ENCODE measurements at places on chromosomes 13 and 19. TPM values are rescaled to one million over a fixed set of nuclear protein-coding genes. Genes with fewer than 3 reads are reported as not detected.
A peak's percentile ranks its signal among the peaks of the same experiment; 100 is the strongest.

Gene FCAR
- total RNA-seq = not detected

Gene NRTN
- total RNA-seq = 5.3 TPM

Gene UBL5
- total RNA-seq = 416 TPM

Gene ZNF135
- 5.2 TPM for total RNA-seq

Gene CARM1
- 136 TPM for total RNA-seq

Gene CDC34
- 129 TPM for total RNA-seq

Gene WDR87
- total RNA-seq = not detected

Gene CBY2
- not detected for total RNA-seq

Gene SLC5A5
- 1.5 TPM for total RNA-seq

Gene TLE6
- total RNA-seq = 2.5 TPM

- no peaks in the 10 kb centered on the region for H3K4me1 ChIP-seq
- no peaks in the 10 kb centered on the region for H3K27me3 ChIP-seq
- no peaks in the 10 kb centered on the region for H3K36me3 ChIP-seq
- no peak overlapping the region for H3K4me3 ChIP-seq
- no peak for DNase-seq
These were observed 1194.0 kb downstream of the PCDH9 start for GRCh38 chr13:66036024-66036614.

- no peaks in the 10 kb centered on the region for H3K36me3 ChIP-seq
- H3K27ac ChIP-seq = no peak overlapping the region
- no peak for DNase-seq
- no peaks in the 10 kb centered on the region for H3K27me3 ChIP-seq
- no peaks in the 10 kb centered on the region for H3K4me1 ChIP-seq
- H3K4me3 ChIP-seq = 0 out of 2 replicates have a peak overlapping the region, but pooled peaks have one; percentile 88
These were observed 880 bp upstream of the TMEM160 start for GRCh38 chr19:47049307-47049700.

DNA sequence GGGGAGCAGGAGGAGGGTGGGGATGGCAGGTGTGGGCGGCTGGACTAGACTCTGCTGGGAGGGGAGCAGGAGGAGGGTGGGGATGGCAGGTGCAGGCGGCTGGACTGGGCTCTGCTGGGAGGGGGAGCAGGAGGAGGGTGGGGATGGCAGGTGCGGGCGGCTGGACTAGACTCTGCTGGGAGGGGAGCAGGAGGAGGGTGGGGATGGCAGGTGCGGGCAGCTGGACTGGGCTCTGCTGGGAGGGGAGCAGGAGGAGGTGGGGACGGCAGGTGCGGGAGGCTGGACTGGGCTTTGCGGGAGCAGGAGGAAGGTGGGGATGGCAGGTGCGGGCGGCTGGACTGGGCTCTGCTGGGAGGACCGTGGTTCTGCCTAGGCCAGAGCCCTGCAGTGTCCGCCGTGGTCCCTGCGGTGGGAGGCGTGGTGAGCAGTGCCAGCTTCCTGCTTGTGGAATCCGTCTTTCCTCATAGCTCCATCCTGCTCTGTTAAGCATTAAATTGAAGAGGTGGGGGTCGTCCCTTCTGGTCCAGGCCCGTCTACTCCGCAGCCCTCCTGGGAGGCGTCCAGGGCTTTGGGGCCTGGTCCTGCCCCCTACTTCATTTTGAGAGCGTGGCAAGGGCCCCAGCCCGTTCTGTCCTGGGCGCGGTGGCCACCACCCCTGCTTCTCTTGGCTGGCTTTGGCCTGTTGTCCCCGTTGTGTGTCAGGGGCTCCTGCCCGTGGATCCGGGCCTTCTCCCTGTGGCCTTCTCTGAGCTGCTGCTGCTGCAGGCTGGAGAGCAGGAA lies 4.7 kb downstream of the SPPL2B start:
- no peak overlapping the region for H3K4me3 ChIP-seq
- no peak overlapping the region for H3K27ac ChIP-seq
- H3K36me3 ChIP-seq = no peaks in the 10 kb centered on the region
- peaks cover 34% of the 10 kb centered on the region for H3K4me1 ChIP-seq
- H3K27me3 ChIP-seq = no peaks in the 10 kb centered on the region

DNA sequence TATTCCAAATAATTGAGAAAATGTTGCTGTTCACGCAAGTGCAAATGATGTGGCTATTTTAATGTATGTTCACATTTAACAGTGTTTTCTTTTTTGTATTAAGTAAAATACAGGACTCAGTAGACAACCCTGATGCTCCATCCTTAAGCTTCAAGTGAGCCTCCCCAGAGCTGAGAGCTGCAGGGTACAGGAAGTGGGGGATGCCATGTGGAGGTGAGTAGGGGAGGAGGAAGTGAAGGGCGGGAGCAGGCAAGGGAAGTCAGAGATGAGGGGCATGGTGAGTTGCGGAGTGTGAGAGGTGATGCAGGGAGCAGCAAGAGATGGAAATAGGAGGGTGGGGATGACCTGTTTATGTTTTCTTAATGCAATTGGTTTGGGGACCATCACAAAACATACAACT lies 711.0 kb downstream of the UQCRFS1 start:
- no peak for DNase-seq
- no peaks in the 10 kb centered on the region for H3K4me1 ChIP-seq
- no peak overlapping the region for H3K27ac ChIP-seq
- no peaks in the 10 kb centered on the region for H3K27me3 ChIP-seq
- no peak overlapping the region for H3K4me3 ChIP-seq

- no peak for DNase-seq
- peaks cover 5% of the 10 kb centered on the region for H3K36me3 ChIP-seq
- H3K4me3 ChIP-seq = no peak overlapping the region
- H3K27me3 ChIP-seq = no peaks in the 10 kb centered on the region
- H3K27ac ChIP-seq = no peak overlapping the region
These were observed 5.8 kb downstream of the CD320 start for GRCh38 chr19:8302357-8302691.

GRCh38 chr13:92894447-92894846 lies 332.2 kb upstream of the GPC6 start:
- DNase-seq = no peak
- H3K27me3 ChIP-seq = no peaks in the 10 kb centered on the region
- H3K36me3 ChIP-seq = no peaks in the 10 kb centered on the region
- no peaks in the 10 kb centered on the region for H3K4me1 ChIP-seq
- no peak overlapping the region for H3K4me3 ChIP-seq

DNA sequence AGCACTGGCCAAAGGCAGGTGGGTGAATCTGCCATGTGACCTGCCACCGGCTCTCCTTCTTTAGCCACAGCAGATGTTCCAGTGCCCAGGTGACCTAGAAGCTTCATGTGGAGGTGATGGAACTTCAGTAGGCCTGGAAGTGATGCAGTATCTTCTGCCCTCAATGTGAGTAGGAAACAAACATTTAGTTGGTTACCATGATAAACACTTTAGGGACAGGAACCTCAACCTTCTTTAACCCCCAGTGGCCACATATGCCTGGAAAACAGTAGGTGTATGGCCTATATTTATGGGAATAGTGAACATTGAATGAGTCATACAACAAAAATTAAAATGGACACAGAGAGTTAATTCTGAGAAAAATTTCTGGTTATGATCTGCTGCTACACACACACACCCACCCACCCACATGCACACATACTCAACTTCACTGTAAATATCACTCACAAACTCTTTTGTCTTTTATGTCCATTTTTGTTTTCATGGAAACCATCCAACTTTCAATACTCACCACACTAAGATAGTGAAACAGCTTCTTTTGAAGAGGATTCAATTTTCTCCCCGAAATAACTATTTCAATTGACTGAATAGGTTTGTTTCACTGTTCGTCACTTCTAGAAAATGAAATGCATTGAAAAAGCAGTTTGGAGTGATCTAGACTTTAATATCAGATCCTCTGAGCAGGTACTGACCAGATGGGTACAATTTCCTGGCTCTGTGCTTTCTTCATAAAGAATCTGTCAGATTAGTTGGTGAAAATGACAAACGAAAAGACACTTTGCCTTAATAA lies 97.3 kb downstream of the STARD13 start:
- no peak overlapping the region for H3K27ac ChIP-seq
- H3K36me3 ChIP-seq = no peaks in the 10 kb centered on the region
- H3K4me1 ChIP-seq = no peaks in the 10 kb centered on the region
- no peaks in the 10 kb centered on the region for H3K27me3 ChIP-seq
- no peak for DNase-seq

- peak overlapping the region; percentile 94 for H3K4me3 ChIP-seq
- peaks cover 6% of the 10 kb centered on the region for H3K36me3 ChIP-seq
- no peak for DNase-seq
- H3K27me3 ChIP-seq = no peaks in the 10 kb centered on the region
- peaks cover 41% of the 10 kb centered on the region for H3K4me1 ChIP-seq
- H3K27ac ChIP-seq = peak overlapping the region; percentile 94
These were observed 1.0 kb upstream of the UBE2M start for GRCh38 chr19:58559275-58560006.

DNA sequence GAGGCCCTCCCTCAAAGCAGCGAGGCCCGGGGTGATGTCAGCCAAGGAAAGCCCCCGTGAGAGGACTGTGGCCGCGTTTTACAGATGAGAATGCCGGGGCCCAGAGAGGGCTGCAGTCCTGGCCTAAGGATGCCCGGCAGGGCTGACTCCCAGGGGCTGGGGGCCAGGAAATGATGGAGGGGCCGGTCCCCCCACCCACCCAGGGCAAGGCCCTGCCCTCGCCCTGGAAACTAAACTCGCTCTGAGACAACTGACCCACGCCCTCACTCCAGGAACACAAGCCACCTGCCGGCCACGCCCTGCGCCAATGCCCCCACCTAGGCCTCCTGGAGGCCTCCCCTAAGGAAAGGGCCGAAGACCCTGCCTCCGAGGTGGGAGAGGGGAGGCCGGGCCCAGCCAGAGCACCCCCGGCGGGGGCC lies 7.2 kb downstream of the ZBTB7A start:
- H3K27me3 ChIP-seq = no peaks in the 10 kb centered on the region
- no peak overlapping the region for H3K4me3 ChIP-seq
- DNase-seq = no peak
- no peak overlapping the region for H3K27ac ChIP-seq
- no peaks in the 10 kb centered on the region for H3K36me3 ChIP-seq

DNA sequence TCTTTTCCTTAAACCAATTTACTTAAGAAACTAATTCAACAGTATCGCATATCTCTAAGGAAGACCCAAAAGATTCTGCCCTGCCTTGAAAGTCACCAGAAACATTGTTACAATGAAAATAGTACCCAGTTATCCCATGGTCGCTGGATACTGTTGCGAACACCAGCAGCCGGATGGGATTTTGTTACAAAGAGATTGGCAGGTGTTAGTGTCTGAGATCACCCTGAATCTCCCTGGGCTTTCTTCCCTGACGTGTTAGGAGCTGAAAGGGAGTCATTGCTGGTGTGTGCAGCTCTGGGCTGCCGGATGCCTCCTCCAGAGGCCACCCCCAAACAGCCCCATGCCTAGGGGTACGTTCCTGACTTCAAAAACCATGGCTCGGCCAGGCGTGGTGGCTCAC lies 38.2 kb downstream of the PTPRS start:
- H3K36me3 ChIP-seq = no peaks in the 10 kb centered on the region
- peaks cover 5% of the 10 kb centered on the region for H3K4me1 ChIP-seq
- H3K27me3 ChIP-seq = no peaks in the 10 kb centered on the region
- no peak overlapping the region for H3K27ac ChIP-seq
- no peak overlapping the region for H3K4me3 ChIP-seq

GRCh38 chr19:49470615-49470978 lies 3.4 kb upstream of the FLT3LG start:
- peaks cover 3% of the 10 kb centered on the region for H3K4me1 ChIP-seq
- H3K27ac ChIP-seq = no peak overlapping the region
- no peak for DNase-seq
- no peak overlapping the region for H3K4me3 ChIP-seq
- H3K36me3 ChIP-seq = peaks cover 3% of the 10 kb centered on the region
- H3K27me3 ChIP-seq = no peaks in the 10 kb centered on the region

- H3K36me3 ChIP-seq = no peaks in the 10 kb centered on the region
- H3K4me1 ChIP-seq = no peaks in the 10 kb centered on the region
- H3K27me3 ChIP-seq = no peaks in the 10 kb centered on the region
- no peak for DNase-seq
These were observed 14.3 kb downstream of the SLC15A1 start for GRCh38 chr13:98738213-98738612.

DNA sequence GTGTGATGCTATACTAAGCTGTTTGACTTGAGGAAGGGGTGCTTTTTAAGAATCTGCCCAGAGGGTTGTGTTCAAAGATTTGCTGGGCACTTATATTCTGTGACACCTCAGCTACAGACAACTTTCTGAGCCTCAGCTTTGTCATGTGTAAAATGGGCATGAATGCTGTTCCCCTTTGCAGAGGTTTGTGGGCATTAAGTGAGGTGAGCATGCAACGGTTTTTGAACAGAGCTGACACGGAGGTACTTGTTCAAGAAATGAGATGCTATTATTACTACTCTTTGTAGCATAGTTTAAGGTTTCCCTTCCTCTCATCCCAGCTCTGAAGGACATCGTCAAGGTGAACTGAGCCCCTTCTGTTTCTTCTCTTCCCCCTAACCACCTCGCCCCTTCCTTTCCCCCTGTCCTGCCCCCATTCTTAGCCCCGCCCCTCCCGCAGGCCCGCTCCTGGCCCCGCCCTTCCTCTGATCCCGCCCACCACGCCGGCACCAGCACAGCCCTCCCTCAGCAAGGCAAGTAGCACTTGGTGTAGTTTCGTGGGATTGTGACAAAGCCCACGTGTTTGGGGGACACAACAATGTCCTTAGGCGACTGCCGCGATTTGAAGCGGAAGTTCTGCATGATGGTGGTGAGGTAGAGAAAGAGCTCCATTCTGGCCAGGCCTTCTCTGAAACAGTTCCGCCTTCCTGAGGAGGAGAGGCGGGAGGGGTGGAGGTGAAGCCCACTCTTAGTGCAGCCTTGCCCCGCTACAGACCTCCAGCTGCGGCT lies 26.1 kb upstream of the CYP2A7 start:
- DNase-seq = no peak
- H3K4me1 ChIP-seq = no peaks in the 10 kb centered on the region
- no peak overlapping the region for H3K4me3 ChIP-seq

DNA sequence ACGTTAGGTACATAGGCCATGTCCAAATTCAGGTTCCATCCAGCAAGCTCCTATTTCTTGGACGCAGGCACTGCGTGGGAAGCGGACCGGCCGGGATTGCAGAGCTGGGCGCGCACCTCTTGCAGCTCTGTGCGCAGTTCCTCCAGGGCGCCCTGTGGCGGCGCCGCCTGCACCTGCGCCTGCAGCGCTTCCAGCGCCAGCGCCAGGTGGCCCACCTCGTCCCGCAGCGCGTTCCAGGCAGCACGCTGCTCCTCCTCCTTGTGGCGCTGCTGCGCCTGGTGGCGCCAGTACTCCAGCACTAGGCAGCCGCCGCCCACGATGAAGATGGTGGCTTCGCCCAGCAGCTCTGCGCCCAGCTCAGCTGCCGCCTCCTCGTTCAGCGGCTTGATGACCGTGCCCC lies 31.1 kb downstream of the OPA3 start:
- no peaks in the 10 kb centered on the region for H3K27me3 ChIP-seq
- no peak overlapping the region for H3K27ac ChIP-seq
- DNase-seq = peak; percentile 67
- no peaks in the 10 kb centered on the region for H3K36me3 ChIP-seq
- peaks cover 6% of the 10 kb centered on the region for H3K4me1 ChIP-seq

- DNase-seq = no peak
These were observed 565 bp downstream of the KLK10 start for GRCh38 chr19:51018745-51019543.

DNA sequence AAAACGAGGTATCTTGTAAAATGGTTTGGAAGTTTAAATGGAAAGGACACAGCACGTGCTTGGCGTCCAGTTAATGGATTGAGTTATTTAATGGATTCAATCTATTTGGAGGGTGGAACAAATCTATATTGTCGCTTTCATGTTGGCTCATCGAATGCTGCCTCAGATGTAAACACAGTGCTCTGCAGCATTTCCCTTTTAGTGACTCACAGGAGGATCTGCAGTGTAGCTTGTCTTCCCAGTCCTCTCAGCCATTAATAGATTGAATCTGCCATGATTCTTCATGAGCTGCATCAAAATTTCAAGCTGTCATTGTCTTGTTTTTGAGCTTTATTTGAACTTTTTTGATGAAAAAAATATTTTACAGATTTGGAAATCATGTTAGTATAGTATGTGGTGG lies 44.7 kb downstream of the DHRS12 start:
- H3K27me3 ChIP-seq = no peaks in the 10 kb centered on the region
- no peaks in the 10 kb centered on the region for H3K4me1 ChIP-seq
- H3K36me3 ChIP-seq = peaks cover 31% of the 10 kb centered on the region
- DNase-seq = no peak

Data from H1 (cell line).